Activated naive CD4-positive, alpha-beta T cell treated with anti-CD3 and anti-CD28 coated beads, Interleukin-2, amount 50 U/mL, for 72 hours (primary cell): ENCODE measurements at places on chromosomes 1 and 21.
A peak's percentile ranks its signal among the peaks of the same experiment; 100 is the strongest.

GRCh38 chr1:169102567-169102966 is 3.9 kb upstream of the ATP1B1 start:
- DNase-seq: no peak

GRCh38 chr1:8746554-8746953 is 70.9 kb downstream of the RERE start:
- DNase-seq: no peak

DNA sequence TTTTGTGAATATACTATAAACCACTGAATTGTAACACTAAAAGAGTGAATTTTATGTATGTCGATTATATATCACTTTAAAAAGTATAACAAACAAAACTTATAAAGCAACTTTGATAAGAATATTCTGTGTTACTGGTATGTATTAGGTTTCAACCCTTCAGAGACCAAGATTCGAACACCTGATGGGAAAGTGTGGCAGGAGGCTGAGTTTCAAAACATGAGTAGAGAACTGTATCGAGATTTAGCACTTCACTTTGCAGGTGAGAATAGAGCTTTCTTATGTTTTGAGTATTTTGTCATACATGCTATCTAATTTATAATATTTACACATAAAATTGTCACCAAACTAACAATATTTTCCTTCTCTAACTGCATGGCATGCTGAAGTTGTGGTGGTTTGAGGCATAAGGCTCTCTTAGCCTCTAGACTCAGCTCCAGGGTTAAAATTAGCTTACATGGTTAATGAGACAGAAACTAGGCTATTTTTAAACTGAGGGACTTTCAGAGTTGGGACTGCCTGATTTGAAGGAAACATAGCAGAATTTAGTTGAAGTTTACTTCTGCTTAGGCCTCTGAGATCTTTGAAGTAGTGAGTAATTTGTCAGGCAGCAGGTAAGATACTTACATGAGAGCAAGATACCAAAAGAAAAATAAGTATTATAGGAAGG is 48.6 kb downstream of the CEP350 start:
- no peak for DNase-seq

- DNase-seq: no peak
Measured at GRCh38 chr1:165443539-165444311, 1.2 kb downstream of the RXRG start.

DNA sequence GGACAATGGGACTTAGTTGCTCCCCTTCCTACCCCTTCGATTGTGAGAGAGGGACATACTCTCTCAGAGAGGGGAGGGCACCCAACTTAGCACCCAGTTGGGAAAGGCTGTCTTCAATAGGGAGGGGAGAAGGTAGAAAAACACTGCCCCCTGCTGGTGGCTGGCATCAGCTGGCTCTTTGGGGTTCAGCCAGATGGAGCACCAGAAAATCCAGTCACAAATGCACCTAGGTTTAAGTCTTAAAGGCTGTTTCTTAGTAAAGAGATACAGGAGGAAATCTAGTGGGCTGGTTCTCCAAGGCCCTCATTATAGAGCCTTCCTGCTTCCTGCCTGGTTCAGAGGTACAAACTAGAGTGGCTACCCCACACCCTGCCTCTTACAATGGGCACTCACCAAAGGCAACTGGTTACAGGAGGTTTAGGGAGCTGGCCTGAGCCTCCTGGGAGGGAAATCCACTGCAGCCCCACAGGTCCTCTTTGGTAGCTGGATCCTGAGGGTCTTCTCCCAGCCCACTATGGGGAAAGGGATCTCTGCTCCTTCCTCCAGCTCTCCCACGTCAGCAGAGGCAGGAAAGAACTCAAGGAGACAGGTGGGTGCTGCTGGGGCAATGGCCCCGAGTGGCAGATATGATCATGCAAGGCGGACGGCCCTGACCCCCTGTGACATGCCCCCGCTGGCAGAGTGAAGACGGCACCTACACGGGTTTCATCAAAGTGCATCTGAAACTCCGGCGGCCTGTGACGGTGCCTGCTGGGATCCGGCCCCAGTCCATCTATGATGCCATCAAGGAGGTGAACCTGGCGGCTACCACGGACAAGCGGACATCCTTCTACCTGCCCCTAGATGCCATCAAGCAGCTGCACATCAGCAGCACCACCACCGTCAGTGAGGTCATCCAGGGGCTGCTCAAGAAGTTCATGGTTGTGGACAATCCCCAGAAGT is 28.3 kb downstream of the EIF2D start:
- DNase-seq: peak; percentile 80

DNA sequence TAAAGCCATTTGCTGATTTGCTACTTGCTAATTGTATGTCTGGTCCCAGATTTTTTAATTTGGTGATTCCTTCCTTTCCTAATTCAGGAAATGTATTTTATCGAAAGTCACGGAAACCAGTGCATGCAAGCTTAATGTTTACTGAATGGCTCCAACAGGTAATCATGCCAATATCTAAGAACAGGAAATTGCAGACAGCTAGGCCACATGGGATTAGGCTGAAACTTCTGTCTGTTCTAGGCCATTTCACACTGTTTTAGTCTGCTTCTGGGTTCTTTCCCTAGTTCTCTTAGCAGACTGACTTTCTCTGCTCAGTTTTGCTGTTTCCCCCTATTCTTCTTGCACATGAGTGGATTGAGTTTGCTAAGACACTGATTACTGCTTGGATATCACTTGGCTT is 111.4 kb downstream of the NTNG1 start:
- DNase-seq: no peak

DNA sequence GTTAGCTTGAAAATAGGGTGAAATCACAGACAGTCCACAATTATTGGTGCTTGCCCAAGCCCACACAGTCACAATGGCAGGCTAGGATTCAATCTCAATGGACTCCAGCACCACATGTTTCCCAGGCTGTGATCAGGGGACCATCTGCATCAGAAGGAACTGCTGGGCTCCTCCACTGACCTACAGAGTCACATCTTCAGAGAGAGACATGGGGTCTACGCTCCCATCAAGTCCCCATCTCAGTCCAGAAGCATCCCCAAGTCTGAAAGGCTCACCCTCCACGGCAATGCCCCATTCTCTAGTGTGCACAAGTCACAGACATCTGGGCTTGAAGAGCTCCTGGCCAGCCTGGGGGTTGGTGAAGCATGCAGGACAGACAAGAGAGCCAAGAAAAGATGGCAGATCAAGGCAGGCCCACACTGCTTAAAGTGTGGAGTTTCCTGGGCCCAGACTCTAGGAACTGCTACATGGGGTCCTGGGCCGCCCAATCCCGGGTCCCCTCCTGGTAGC is 262.5 kb downstream of the NPHP4 start:
- no peak for DNase-seq

GRCh38 chr21:26686278-26686677 is 113.2 kb upstream of the CYYR1 start:
- DNase-seq: peak; percentile 12

DNA sequence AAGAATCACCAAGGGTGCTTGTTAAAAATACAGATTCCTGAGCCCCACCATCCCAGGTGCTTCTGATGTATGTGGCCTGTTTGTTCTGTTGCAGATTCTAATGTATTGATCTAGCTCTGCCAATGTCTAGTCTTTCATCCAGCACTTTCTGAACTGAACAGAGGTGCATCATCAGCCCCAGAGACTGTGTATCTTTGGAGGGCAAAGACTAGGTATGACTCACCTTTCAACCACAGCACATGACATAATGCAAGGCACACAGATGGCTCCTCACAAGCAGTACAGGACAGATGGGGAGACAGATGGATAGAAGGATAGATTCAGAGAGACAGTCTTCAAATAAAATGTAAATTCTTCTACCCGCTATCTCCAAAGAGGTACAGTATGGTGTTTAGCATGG is 32.3 kb downstream of the CD58 start:
- DNase-seq: peak; percentile 50

GRCh38 chr1:109595531-109595930 is 23.9 kb downstream of the GNAT2 start:
- no peak for DNase-seq

DNA sequence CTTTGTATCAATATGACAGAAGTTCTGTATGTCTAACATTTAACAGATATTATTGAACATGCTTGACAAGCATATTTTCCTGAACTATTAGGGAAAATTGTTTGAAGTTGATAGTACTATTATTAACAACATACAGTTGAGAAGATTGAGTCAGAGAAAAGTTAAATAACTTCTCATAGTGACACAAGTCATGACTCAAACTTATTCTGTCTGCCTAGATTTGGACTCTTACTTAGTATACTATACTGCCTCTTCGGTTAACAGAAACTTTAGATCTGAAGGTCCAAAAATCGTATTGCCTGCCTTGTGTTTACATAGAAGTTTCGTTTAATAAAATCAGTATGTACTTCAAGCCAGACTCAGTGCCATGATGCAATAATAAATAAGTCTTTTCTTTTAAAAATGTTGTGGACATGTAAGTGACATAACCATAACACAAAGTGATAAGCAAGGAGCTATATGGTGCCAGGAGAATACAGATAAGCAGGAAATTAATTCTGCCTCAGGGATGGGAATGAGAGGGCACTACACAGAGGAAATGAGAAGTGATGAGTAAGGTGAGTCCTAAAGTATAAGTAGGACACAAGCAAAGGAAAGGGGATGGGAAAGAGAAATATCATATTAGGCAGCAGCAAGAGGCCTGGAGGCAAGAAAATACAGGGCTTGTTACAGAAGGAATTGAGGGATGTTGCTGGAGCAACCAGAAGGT is 48.1 kb downstream of the LHX9 start:
- DNase-seq: no peak

GRCh38 chr1:190615818-190616217 is 138.2 kb upstream of the BRINP3 start:
- no peak for DNase-seq

GRCh38 chr1:40391688-40392145 is 18.2 kb downstream of the SMAP2 start:
- DNase-seq: no peak

DNA sequence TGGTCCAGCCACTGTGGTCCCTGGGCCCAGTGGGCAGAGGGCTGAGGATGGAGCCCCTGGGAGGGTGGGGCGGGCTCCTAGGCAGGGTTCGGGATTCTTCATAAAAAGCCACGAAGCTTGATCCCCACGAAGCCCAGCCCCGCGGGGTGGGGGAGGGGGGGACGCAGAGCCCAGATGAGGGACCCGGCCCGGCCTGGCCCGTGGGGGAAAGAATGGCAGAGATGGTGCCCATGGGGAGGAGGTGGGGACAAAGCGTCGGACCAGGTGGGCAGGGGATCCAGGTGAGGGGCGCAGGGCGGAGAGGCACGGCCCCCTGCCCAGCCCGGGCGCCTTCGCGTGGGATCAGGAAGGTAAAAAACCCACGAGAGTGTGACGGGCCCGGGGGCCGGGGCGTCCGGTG is 6.0 kb upstream of the SMIM12 start:
- no peak for DNase-seq

DNA sequence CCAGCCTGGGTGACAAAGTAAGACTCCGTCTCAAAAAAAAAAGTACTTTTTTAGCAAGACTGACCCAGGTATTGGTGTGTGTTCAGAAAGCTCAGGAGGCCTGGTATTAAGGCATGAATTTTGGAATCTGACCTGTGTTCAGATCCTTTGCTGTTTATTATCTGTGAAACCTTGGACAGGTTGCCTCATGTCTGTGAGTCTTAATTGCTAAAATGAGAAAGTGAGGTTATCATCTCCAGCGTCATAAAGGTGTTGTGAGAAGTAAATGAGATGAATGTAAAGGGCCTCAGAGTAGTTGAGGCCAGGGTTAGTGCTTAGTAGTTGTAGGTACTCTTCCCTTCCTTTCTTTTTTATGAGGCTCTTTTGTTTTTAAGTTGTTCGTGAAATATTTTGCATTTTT is 2.8 kb downstream of the C1orf50 start:
- no peak for DNase-seq

GRCh38 chr1:178632653-178633052 is 92.4 kb upstream of the RALGPS2 start:
- no peak for DNase-seq

DNA sequence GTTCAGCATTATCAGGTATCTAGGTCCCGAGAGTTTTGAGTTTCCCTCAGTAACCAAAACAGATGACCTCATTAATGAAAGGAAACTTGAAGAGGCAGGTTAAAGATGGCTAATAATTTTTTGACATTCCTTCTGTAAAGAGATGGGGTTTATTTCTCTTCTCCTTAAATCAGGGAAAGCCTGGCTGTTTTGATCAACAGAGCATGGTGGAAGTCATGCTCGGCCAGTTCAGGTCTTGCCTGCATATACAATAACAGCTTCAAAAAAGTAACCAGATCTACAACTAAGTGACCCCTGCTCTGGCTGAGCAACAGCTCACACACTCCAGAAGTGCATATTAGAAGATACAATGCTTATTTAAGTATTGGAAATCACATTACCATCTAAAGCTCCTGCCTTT is 36.6 kb upstream of the POU2F1 start:
- DNase-seq: no peak

- no peak for DNase-seq
Measured at GRCh38 chr1:196680107-196680506, 28.3 kb downstream of the CFH start.

GRCh38 chr1:102002057-102002456 is 5.3 kb upstream of the OLFM3 start:
- no peak for DNase-seq

DNA sequence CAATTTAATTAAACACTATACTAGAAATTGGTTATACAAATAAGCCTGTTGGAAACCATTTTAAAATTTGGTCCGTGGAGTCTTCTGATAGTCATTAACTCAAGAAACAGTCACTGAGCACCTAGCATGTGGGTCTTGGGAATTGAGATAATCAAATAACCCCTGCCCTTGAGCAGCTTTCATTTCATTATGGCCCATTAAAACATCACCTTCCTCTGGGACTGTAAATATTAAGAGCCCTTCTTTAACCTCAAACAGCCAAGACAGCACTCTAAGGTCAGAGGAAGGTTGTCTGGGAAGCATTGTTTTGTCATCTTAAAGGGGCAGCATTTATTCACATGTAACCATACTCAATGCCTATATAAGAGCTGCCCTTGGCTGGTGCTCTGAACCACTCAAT is 610.3 kb upstream of the USP24 start:
- no peak for DNase-seq

GRCh38 chr1:174021591-174022079 is 522 bp downstream of the RC3H1 start:
- DNase-seq: peak; percentile 62

DNA sequence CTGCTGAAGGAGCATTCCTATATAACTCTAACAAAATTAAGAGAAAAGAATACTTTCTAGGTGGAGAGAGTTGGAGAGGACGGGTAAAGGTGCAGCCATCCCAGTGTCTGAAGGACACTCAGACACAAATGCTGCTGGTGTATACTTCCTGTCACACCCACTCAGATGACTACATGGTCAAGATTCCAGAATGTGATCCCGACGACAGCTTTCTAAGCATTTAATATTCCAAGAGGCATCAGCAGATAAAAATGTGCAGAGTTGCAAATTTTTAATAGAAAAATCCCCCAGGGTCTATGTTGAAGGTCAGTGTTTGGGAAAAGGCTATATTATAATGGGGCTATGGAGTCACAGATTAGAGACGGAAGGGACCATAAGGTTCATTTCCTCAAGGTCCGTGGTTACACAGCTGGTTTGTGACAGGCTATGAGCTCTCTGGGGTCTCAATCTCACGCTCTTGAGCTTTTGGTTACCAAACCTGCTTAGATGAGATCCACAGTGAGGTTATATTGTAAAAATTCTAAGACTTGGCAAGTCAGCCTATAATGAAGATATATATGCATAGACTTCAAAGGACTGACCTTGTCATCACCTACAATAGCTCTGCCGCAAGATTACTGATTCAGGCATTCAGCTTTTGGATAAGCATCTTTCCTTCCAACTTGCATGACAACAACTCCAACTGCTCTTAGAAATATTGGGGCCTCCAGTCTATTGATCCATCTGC is 35.1 kb downstream of the ZNF281 start:
- no peak for DNase-seq
